Aorta (tissue), 5 donors: ENCODE measurements at places on chromosomes 7 and 10. TPM values are rescaled to one million over a fixed set of nuclear protein-coding genes. Genes with fewer than 3 reads are reported as not detected.

WIPF3 gene
- 2.4 TPM for total RNA-seq

UNC5B gene
- 7.9 TPM for total RNA-seq

IDI2 gene
- total RNA-seq, result not detected

LRIT1 gene
- not detected for total RNA-seq

MYO3A gene
- total RNA-seq, result 0.84 TPM

ETV1 gene
- 15.1 TPM for total RNA-seq

ABI1 gene
- total RNA-seq, result 50.2 TPM

GNAT3 gene
- total RNA-seq, result not detected

GRCh38 chr7:130207642-130208041 lies at the start of gene SSMEM1:
Gene SSMEM1 (plus strand): TSS chr7:130207860. CDS start chr7:130207911, 51 bp downstream.
- DNase-seq, result no peak
- no peak within 1 kb of the TSS for H3K27ac ChIP-seq
- H3K36me3 ChIP-seq, result no peaks in the 10 kb centered on the region
- H3K27me3 ChIP-seq, result no peaks in the 10 kb centered on the region
- H3K4me3 ChIP-seq, result no peak within 1 kb of the TSS
- H3K4me1 ChIP-seq, result no peaks in the 10 kb centered on the region

GRCh38 chr7:26168458-26169023 lies 16.5 kb downstream of the NFE2L3 start:
- no peaks in the 10 kb centered on the region for H3K4me1 ChIP-seq
- no peak for DNase-seq
- H3K27me3 ChIP-seq, result no peaks in the 10 kb centered on the region
- no peaks in the 10 kb centered on the region for H3K36me3 ChIP-seq
- H3K27ac ChIP-seq, result no peak overlapping the region

GRCh38 chr10:20870834-20871233 lies 26.3 kb downstream of the NEBL start:
- no peaks in the 10 kb centered on the region for H3K27me3 ChIP-seq
- H3K36me3 ChIP-seq, result no peaks in the 10 kb centered on the region
- H3K4me1 ChIP-seq, result no peaks in the 10 kb centered on the region

GRCh38 chr7:142629588-142630260 lies 119.5 kb upstream of the PRSS1 start:
- no peaks in the 10 kb centered on the region for H3K36me3 ChIP-seq
- no peak overlapping the region for H3K27ac ChIP-seq
- H3K27me3 ChIP-seq, result no peaks in the 10 kb centered on the region
- DNase-seq, result no peak
- H3K4me1 ChIP-seq, result no peaks in the 10 kb centered on the region
- H3K4me3 ChIP-seq, result no peak overlapping the region

DNA sequence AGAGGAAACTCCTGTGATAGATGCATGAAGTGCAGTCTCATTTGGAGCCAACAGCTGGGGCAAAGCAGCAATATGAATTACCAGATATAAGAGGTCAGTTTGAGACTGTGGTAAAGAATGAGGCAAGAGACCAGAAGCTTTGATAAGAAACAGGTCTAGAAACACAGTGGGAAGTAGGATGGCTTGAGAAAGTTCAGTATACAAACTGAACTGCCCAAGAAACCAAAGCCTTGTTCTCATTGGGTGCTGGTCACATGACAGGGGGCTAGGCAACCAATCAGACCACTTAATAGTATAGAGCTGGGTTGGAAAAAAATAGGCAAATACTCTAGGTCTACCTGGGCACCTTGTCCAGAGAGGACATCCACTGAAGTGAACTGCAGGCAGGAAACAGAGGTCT lies 46.2 kb upstream of the PLCE1 start:
- H3K27ac ChIP-seq, result no peak overlapping the region
- peaks cover 6% of the 10 kb centered on the region for H3K4me1 ChIP-seq
- DNase-seq, result no peak

DNA sequence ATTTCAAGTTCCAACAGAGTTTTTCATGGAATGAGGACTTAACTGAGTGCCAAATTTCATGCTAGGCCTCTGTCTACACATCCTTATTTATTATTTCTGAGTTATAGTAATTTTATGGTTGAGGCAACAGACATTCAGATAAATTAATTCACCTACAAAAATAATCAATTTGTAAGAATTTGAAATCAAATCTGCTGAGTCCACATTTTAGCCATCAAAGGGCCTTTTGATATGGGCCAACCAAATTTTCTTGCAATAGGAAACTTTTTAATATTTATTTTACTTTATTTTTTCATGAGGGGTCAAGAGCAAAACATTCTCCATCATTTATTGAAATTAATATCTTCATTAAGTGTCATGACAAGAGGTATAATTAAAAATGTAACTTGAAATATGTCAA lies 875.5 kb downstream of the NRG3 start:
- DNase-seq, result no peak
- H3K27me3 ChIP-seq, result no peaks in the 10 kb centered on the region
- no peak overlapping the region for H3K27ac ChIP-seq
- no peaks in the 10 kb centered on the region for H3K36me3 ChIP-seq

DNA sequence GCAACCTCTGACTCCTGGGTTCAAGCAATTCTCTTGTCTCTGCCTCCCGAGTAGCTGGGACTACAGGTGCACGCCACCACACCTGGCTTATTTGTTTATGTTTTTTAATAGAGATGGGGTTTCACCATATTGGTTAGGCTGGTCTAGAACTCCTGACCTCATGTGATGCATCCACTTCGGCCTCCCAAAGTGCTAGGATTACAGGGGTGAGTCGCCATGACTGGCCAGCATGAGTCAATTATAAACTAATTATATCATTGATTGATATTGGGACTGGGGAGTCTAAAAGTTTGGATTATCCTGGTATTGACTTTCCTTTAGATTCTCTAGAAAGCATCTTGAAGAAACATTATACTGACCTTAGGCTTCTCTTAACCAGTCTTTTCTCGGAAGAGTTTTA lies 73.9 kb upstream of the CCNY start:
- DNase-seq, result no peak
- H3K4me1 ChIP-seq, result no peaks in the 10 kb centered on the region
- H3K36me3 ChIP-seq, result no peaks in the 10 kb centered on the region

GRCh38 chr7:95700917-95701316 lies 71.4 kb upstream of the DYNC1I1 start:
- H3K4me3 ChIP-seq, result no peak overlapping the region
- DNase-seq, result no peak
- no peaks in the 10 kb centered on the region for H3K27me3 ChIP-seq
- no peaks in the 10 kb centered on the region for H3K36me3 ChIP-seq

GRCh38 chr10:96263176-96263575 lies 8.2 kb downstream of the BLNK start:
- no peak overlapping the region for H3K27ac ChIP-seq
- H3K4me3 ChIP-seq, result no peak overlapping the region
- H3K27me3 ChIP-seq, result no peaks in the 10 kb centered on the region
- no peaks in the 10 kb centered on the region for H3K36me3 ChIP-seq
- H3K4me1 ChIP-seq, result no peaks in the 10 kb centered on the region

- no peak overlapping the region for H3K27ac ChIP-seq
- no peak overlapping the region for H3K4me3 ChIP-seq
- no peaks in the 10 kb centered on the region for H3K36me3 ChIP-seq
- DNase-seq, result no peak
- peaks cover 1% of the 10 kb centered on the region for H3K27me3 ChIP-seq
These were observed 105.8 kb upstream of the VIPR2 start for GRCh38 chr7:159250471-159250870.

DNA sequence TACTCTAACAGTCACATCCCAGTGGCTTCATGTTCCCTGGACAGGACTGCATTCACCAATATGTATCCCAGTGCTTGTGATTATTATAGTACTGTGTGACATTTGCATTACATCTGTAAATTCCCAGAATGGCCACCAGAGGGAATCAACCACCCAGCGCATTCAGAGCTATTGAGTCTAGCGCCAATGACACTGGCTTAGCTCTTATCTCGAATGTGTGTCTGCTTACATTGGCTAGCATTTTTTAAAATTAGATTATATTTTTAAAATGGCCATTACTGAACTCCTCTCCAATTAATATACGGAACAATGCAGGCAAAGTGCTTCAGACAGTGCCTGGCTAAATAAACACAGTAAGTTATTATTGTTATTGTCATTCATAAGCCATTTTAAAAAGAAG lies 36.3 kb downstream of the TRIL start:
- H3K27me3 ChIP-seq, result no peaks in the 10 kb centered on the region
- no peak overlapping the region for H3K4me3 ChIP-seq
- no peak overlapping the region for H3K27ac ChIP-seq
- H3K36me3 ChIP-seq, result no peaks in the 10 kb centered on the region
- H3K4me1 ChIP-seq, result no peaks in the 10 kb centered on the region

- no peaks in the 10 kb centered on the region for H3K36me3 ChIP-seq
- H3K4me1 ChIP-seq, result no peaks in the 10 kb centered on the region
- DNase-seq, result no peak
- H3K27me3 ChIP-seq, result no peaks in the 10 kb centered on the region
- no peak overlapping the region for H3K27ac ChIP-seq
These were observed 10.7 kb upstream of the COBL start for GRCh38 chr7:51327287-51327717.

DNA sequence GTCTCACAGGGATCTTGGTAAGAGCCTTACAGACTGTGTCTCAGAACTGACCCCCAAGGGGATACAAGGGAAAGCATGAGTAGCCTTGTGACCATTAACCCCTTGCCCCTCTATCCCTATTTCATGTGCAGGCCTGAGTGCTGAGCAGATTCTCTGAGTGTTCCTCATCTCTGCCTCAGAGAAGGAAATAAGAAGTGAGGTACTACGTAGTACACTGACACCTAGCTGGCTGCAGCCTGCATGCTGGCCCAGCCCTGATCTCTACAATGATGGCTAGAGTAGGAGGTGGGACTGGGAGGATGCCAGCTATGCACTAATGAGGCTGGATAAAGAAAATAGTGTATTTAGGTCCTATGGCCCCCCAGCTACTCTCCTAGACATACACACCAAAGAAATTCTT lies 174.9 kb upstream of the HPS1 start:
- no peaks in the 10 kb centered on the region for H3K4me1 ChIP-seq
- H3K36me3 ChIP-seq, result no peaks in the 10 kb centered on the region
- H3K27me3 ChIP-seq, result no peaks in the 10 kb centered on the region
- no peak overlapping the region for H3K4me3 ChIP-seq
- H3K27ac ChIP-seq, result no peak overlapping the region
- no peak for DNase-seq

DNA sequence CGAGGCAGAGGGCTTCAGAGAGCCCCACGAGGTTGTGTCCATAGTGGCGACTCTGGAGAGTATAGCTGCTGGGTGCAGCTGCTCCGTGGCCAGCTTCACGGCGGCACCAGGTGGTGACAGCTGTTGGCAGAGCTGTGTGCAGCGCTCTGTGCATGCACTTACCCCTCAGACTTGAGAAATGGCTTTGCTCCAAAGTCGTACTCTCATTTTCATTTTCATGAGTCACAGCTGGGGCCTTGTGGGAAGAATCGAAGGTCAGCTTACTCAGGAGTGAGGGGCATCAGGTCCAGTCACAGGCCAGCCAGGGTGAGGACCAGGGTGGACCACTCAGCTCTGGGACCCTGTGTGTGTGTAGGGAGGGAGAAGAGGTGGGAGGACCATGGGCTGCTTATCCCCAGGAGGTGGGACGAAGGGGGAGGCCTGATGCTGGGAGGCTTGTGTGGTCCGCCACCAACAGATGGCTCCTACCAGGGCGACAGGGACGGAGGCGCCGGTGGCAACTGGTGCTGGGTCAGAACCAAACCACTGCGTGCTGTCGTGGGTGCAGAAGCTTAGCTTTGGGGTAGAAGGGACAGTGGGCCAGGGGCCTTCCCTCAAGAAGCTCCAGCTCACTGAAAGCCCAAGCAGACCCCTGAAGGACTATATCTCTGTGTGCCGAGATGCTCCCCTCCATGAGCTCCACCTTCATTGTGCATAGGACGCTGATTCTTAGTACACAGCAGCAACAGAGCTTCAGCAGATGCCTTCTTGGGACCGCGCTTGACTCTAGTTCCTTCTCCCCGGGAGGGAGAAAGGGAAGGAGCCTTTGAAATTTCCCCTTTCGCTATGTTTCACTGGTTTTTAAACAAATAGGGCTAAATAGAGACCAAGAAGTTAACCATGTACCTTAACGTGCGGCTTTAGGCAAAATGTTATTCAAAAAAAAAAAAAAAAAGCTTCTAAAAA lies 225.0 kb downstream of the CELF2 start:
- no peaks in the 10 kb centered on the region for H3K36me3 ChIP-seq
- no peaks in the 10 kb centered on the region for H3K27me3 ChIP-seq
- no peak overlapping the region for H3K4me3 ChIP-seq
- no peaks in the 10 kb centered on the region for H3K4me1 ChIP-seq
- no peak for DNase-seq

- H3K4me3 ChIP-seq, result no peak overlapping the region
- no peak overlapping the region for H3K27ac ChIP-seq
- H3K36me3 ChIP-seq, result no peaks in the 10 kb centered on the region
- H3K27me3 ChIP-seq, result no peaks in the 10 kb centered on the region
- DNase-seq, result no peak
These were observed 506.7 kb downstream of the GLRX3 start for GRCh38 chr10:130642926-130643325.
